ENCODE measurements at places on chromosomes 4 and X. TPM values are rescaled to one million over a fixed set of nuclear protein-coding genes. Genes with fewer than 3 reads are reported as not detected.

- no peak for DNase-seq
Observed at GRCh38 chr4:178953447-178954120, 1511.3 kb upstream of the AGA start.

- no peak for DNase-seq
Observed at GRCh38 chr4:121800638-121800960, 524 bp upstream of the EXOSC9 start.

GRCh38 chr4:128290526-128290925, 2.9 kb upstream of the PGRMC2 start:
- DNase-seq, result no peak

- no peak for DNase-seq
Observed at GRCh38 chr4:22498866-22499265, 17.0 kb downstream of the ADGRA3 start.

GRCh38 chrX:104922206-104922621, 298.3 kb downstream of the TEX13A start:
- DNase-seq, result peak; percentile 53

DNA sequence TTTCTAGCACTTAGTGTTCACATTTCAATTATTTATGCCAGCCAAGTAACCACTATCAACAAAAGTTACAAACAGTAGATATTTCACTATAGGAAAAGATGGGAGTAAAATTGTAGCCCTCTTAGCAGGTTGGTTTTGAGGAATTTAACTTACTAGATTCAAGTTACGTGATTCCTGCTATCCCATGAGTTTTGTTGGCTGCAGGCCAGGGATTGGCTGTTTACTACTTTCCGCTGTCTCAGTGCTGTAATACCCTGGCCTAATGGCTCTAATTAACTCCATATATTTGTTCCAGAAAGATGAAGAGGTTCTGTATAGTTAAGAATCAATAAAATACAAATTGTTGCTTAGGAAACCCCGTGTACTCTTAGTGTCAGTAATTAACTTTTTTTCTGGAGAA, 55.5 kb upstream of the MAGED1 start:
- DNase-seq, result no peak

DNA sequence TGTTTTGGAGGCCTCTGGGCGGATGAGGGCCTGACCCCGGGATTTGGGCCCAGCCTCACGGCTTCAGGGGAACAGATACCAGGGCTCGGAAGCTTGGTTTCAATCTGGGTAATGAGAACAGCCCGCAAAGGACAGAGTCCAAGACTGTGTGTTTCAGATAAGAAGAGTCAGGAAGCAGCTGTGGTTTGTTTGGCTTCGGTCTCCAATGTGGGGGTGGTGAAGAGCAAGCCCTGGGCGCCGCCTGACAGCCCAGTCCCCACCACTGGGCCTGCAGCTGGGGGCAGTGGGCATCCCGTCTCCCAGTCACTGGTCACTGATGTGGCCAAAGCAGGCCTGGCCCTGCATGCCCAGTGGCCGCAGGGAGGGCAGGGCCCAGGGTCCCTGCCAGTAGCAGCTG, 9.1 kb downstream of the WFS1 start:
- peak; percentile 68 for DNase-seq

Gene VSIG4
- total RNA-seq, result 23.4 TPM

GRCh38 chr4:173008436-173008835, 160.2 kb upstream of the GALNT7 start:
- no peak for DNase-seq

- no peak for DNase-seq
Observed at GRCh38 chr4:173002830-173003561, 165.6 kb upstream of the GALNT7 start.

DNA sequence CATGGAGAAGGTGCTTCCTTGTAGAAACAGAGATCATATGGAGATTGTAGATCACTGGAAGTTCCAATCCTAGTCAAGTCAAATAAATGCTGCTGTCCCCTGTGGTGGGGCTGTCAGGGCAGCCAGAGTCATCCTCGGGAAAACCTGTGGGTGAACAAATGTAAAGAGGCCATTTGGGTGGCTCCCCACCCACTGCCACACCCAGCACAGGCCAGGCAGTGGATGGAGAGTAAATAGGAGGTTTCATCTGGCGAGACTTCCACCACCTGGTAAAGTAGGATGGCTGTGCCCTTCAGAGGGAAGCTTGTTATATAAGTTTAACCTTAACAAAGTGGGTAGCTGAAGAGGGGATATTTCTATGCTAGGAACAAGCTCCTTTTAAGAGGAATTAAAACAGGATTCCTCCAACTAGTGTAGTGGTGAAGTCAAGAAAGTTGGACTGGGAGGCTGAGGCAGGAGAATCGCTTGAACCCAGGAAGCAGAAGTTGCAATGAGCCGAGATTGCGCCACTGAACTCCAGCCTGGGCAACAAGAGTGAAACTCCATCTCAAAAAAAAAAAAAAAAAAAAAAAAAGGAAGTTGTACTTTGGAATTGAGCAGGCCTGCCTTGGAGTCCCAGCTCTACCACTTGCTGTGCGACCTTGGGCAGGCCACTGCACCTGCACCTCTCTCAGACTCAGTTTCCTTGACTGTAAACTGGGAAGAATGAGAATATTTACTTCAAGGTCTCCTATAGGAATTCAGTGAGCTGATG, 273.7 kb downstream of the PTTG2 start:
- no peak for DNase-seq

Gene SYP
- 1.7 TPM for total RNA-seq

GRCh38 chrX:111854556-111855490, 21.2 kb upstream of the TRPC5OS start:
- DNase-seq, result no peak

Gene EGFL6
- 0.78 TPM for total RNA-seq

GRCh38 chrX:10769696-10770619, 149.6 kb upstream of the MID1 start:
- DNase-seq, result no peak

DNA sequence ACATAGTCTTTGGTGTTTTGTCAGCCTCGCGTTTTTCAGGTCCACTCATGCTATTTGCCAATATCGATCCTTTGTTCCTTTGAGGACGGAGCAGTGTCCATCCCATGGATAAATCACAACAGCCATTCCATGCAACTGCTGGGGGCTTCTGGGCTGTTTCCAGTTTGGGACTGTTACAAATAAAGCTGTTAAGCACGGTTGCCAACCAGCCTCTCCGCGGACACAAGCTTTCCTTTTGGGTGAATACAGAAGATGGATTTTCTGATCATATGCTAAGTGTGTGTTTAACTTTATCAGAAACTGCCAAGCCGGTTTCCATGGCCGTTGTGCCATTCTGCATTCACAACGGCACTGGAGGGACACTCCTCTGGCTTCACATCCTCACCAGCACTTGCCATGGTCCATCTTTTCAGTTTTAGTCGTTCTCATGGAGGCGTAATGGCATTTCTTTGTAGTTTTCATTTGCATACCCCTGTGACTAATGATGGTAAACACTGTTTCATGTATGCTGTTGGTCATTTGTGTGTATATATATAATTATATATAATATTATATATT, 67.8 kb downstream of the ABLIM2 start:
- no peak for DNase-seq

Gene BTK
- 7.9 TPM for total RNA-seq

GRCh38 chr4:150650751-150651150, 68.8 kb downstream of the MAB21L2 start:
- no peak for DNase-seq

Gene TLR7
- 1.0 TPM for total RNA-seq

DNA sequence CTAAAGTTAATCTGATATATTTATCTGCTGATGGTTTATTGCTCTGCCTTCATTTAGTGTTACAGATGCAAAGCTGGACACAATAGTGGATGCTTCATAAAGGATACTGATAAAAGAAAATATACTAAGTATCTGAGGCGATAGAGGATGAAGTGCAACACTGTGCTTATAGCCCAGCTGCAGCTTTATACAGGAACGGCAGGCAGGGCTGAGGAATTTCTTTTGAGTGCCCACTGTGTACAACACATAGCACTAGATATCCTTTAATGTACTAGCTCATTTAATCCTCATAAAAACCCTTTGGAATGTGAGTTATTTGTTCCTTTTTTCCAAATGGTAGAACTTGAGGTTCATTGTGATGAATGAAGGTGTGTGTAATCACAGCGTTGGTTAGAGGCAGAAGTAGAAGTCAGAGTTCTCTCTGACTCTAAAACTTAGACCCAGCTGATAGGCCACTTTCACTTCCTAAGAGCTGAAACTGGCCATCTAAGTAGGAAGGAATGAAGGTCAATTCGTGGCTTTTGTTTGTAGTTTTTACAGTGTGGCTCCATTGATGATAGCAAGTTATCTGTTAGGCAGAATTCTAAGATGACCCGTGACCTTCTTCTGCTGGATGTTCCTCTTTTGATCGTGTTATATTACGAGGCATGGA, 138.0 kb downstream of the VEGFC start:
- DNase-seq, result no peak

DNA sequence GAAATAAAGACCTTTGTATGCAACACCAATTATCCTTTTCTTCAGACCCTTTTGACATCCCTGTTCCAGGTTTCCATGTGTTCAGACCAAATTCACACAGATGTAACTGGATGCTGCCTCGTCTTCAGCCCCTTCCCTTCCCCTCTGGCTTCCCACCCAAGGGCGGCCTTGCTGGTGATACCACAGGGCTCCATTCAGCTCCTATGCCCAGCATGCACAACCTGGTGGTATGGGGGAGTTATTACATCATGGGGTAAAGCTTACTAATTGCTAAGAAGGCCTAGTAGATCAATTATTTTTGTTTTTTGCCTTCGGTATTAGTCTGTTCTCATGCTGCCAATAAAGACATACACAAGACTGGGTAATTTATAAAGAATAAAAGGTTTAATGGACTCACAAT, 317.0 kb upstream of the CXXC4 start:
- no peak for DNase-seq

DNA sequence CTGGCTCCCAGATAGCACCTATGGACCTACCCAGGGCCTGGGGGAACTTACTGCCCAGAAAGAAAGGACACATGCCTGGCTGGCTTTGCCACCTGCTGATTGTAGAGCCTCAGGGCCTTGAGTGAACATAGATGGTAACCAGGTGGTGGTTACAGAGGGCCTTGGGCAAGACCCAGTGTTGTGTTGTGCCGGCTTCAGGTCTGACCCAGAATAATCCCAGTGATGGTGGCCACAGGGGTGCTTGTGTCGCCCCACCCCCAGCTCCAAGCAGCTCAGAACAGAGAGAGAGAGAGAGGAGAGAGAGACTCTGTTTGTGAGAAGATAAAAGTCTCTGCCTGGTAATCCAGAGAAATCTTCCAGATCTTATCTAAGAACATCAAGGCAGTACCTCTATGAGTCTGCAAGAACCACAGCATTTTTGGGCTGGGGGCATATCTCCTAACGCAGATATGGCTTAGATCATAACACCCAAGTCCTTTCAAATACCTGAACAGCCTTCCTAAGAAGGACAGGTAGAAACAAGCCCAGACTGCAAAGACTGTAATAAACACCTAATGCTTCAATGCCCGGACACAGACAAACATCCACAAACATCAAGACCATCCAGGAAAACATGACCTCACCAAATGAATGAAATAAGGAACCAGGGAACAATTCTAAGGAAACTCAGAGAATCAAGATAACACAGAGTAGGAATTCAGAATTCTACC, 16.3 kb upstream of the RP2 start:
- no peak for DNase-seq

Gene SATL1
- not detected for total RNA-seq

GRCh38 chrX:75883446-75883845, 98.4 kb upstream of the MAGEE2 start:
- DNase-seq, result no peak

DNA sequence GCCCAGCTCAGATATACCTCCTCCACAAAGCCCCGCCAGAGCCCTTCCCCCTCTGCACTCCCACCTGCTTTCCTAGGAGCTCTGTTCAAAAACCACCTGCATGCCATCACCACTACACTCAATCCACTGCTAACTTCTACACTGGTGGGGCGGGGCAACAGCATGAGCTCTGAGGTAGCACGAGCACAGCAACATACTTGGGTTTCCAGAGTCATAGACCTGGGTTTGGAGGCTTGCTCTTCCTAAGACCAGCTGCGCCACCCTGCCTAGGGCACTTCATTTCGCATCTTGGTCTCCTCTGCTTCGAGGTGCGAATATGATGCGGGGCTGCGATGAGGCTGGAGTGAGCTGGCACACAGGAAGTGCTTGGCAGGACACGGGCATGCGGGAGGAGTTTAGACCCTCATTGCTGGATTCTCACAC, 3.6 kb downstream of the SASH3 start:
- no peak for DNase-seq

Gene TDO2
- 1.0 TPM for total RNA-seq

Gene RASGEF1B
- 8.4 TPM for total RNA-seq

- peak; percentile 7 for DNase-seq
Observed at GRCh38 chrX:1463581-1463980, 10.9 kb upstream of the ASMTL start.

- no peak for DNase-seq
Observed at GRCh38 chrX:340641-341423, 22.2 kb upstream of the GTPBP6 start.

Gene TIMM8A
- total RNA-seq, result 16.7 TPM

Gene PRR27
- total RNA-seq, result not detected

Measured in ureter (tissue), 1 donor.